ENCODE measurements at places on chromosomes 1 and 21.

DNA sequence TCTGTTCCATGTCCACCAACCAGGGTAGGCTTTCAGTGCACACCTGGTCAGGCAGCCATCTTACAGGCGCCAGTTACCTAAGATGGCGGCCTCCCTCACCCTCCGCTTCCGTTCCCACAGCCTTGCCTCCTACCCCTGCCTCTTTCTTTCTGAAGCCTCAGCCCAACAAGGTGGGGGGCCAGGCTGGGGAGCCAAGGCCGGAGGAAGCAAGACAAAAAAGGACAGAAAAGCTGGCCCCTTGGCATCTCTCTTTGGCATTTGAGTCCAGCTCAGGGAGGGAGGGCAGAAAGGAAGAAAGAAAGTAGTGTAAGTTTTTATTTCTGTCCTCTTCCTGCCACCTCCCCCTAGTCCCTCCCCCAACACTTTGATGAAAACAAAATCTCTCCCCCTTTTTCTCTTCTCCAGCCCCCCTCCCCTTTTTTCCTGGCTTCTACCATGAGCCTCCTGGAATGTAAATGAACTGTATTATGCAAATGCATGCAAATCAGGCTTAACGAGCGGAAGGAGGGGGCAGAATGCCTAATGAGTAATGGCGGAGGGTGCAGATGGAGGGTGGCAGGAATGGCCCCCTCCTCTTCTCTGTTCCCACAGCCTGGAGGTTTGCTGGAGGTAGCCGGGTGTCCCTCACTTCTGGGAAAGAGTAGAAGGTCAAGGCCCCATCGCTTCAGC is 43.8 kb downstream of the RHBG start:
- DNase-seq: no peak

GRCh38 chr1:4653796-4654725 is at the start of gene AJAP1:
AJAP1 (plus strand) TSS chr1:4654609; CDS start chr1:4655426, 817 bp downstream.
- no peak for DNase-seq

DNA sequence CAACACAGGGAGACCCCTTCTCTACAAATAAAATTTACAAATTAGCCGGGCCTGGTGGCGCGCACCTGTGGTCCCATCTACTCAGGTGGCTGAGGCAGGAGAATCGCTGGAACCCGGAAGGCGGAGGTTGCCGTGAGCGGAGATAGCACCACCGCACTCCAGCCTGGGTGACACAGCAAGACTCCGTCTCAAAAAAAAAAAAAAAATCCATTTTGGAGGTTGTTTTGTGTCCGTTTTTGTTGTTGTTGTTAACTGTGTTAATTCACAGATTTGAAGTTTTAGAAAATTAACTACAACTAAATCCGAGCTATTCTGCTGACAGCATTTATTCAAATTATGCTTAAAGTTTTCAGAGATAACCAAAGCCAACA is 618 bp downstream of the CLCC1 start:
- no peak for DNase-seq

GRCh38 chr21:16215663-16216183 is 485.9 kb downstream of the USP25 start:
- no peak for DNase-seq

- peak; percentile 51 for DNase-seq
Observed at GRCh38 chr1:222034790-222035189, 292.9 kb upstream of the DUSP10 start.

Data from fibroblast of lung (primary cell).